ENCODE measurements at places on chromosomes 2 and 18.

- no peak for DNase-seq
Measured at GRCh38 chr2:132998221-132998620, 328.2 kb upstream of the LYPD1 start.

DNA sequence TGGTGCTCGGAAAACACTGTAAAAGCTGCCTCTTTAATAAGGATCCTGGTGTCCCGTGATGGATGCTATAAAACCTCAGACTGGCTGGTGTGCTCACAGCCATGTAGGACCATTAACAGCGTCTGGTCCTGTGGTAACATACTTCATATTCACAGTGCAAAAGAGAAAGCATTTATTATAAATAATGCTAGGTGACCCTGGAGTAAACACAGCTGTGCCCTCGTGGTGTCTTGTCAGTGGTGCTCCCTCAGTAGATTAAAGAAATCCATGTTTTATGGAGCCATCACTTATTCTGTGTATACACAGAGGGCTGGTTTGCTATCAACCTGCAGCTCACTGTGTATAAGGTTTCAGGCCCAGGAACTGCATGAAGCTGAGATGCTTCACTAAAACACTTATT is 106.9 kb downstream of the CDK15 start:
- DNase-seq, result no peak

DNA sequence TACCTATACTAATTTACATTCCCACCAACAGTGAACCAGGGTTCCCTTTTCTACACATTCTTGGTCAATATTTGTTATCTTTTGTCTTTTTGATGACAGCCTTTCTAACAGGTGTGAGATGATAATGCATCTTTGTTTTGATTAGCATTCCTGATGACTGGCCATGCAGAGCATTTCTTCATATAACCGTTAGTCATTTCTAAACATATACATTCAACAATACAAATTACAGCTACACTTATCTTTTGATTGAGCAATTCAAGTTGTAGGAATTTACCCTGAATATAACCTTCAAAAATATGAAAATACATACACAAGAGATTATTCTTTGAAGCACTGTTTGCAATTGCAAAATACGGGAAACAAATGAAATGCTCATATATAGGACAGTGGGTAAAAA is 94.9 kb downstream of the TMEM131 start:
- DNase-seq, result no peak

DNA sequence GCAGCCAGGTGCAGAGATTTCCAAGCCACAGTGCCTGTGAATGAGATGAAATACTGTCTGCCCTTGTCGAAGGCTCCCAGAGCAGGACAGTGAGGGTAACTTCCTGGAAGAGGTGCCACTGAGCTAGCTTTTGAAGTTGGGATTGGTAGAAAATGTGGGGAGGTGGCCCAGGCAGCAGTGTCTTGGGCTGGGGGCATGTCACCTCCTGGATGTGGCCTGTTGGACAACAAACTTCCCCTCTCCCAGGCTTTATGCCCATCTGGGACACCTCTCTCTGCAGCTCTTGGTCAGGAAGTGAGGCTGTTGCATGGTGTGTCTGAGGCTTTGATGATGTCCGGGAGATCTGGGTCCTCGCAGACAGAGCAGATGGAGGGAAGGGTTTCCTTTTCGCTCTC is 151.4 kb downstream of the DYSF start:
- no peak for DNase-seq

DNA sequence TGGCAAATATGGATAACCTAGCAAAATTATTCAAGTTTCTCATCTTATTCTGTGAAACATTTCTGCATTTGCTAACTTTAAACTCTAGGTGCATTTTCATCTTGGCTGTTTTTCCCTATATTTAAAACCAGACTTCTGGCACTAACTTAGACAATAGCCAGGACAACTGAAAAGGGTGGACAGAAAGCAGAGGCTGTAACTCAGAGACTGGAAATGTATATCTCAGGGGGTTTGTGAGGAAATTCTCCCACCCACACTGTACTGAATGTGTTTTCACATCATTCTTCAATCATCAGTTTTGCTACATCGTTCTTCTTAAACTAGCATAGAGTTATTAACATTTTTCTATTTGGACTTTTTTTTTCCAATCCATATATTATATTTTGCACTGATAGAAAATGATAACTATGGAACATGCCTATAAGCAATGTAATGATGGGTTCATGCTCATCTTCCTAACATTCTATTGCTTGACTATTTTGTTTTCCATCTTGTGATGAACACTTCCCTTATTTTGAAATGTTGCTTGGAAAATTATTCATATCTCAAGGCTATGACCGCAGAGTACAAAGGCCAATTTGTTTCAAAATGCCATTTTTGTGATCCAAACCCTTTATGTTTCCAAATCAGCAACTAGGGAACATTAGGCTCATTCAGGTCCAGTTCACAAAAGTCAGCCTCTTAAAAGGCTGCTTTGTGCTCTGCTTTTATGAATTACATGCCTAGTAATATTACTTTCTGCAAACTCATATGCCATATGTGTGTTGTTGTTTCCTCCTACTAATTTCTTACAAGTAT is 125.8 kb upstream of the CDH19 start:
- DNase-seq, result no peak

DNA sequence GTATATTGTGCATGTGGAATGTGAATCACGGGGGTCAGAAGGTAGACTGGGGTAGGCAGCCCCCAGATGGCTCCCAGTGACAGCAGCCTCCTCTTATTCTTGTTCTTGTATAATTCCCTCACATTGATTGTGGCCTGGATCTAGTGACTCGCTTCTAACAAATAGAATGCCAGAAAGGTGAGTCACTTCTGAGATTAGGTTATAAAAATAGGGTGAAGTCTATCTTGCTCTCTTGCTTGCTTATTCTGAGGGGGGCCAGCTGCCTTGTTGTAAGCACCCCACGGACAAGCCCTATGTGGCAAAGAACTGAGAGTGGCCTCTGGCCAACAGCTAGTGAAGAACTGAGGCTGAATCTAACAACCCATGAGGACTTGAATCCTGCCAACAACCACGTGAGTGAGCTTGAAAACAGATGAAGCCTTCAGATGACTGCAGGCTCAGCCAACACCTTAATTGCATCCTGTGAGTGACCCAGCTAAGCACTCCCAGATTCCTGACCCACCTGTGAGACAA is 15.6 kb upstream of the RMND5A start:
- no peak for DNase-seq
